MV-4-11 (cell line): ENCODE measurements at places on chromosomes 3 and 15.

DNA sequence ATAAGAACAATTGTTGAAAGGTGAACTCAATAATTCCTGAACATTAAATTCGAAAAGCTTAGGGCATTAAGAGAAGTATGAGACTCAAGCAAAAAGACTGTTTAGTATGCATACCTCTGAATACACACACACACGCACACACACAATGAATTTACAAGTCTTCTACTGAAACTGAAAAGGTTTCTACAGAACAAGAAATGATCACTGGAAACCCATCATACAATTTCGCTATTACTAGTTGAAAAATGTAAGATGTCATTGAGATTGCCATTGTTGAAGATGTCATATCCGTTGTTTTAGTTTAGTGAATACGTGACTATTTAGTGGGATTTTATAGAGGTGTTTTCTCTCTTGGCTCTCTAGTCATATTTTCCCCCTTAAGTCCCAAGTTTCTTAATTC lies 106.8 kb downstream of the FOXB1 start:
- DNase-seq = no peak

GRCh38 chr15:20340331-20340811 lies 201.2 kb downstream of the GOLGA6L6 start:
- DNase-seq = no peak

GRCh38 chr3:129112308-129113052 lies 9.1 kb downstream of the RAB43 start:
- DNase-seq = peak; percentile 79

DNA sequence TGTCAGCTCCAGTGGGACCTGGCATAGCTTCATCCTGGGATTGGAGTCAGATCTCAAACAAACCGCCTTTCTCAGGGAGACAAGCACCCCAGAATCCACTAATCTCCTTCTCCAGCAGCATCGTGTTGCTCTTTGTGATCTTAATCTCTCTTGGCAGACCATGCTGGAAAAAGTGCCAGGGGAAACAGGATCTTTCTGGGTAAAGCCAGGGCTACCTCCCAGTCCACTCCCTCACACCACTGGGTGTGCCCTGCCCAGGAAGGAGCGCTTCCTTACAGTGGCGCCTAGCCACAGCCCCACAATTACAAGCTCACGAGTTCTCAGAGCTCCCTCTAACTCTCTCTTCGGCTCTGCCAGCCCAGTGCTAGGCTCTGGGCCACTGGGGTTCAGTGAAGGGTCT lies 32.2 kb downstream of the RPLP1 start:
- no peak for DNase-seq

DNA sequence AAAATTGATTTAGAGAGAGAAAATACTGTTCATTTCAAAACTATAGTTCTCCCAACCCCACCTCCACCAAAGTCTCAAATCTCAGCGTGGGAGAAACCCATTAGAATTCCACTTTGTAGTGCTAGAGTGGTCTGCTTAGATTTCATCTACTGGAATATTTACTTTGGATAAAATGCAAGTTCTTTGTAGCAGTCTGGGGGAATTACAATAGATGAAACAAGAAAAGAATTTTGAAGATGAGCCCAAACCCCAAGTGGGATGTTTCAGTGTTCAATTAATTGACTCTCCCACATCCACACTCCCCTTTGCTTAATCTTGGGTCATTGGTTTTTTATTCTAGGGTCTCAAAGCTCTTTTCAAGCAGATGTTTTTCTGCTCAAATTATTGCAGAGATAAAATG lies 97.8 kb downstream of the RPL22L1 start:
- DNase-seq = no peak
